Caki2 (cell line): ENCODE measurements at places on chromosomes 7 and 10. TPM values are rescaled to one million over a fixed set of nuclear protein-coding genes. Genes with fewer than 3 reads are reported as not detected.

Gene ZNF365
- 3.4 and 10.1 TPM in 2 replicates for total RNA-seq

Gene RAB19
- total RNA-seq, result 6.3 TPM in 1 of 2 replicates, not detected in the other

Gene SLC12A9
- 16.5 and 19.8 TPM in 2 replicates for total RNA-seq

Gene CHCHD3
- 124 and 183 TPM in 2 replicates for total RNA-seq

Gene HTR5A
- not detected in 2 replicates for total RNA-seq

Gene IQUB
- 0.10 TPM in 1 of 2 replicates, not detected in the other for total RNA-seq
